ENCODE measurements at places on chromosomes 5 and 9.
A peak's percentile ranks its signal among the peaks of the same experiment; 100 is the strongest.

- no peak for DNase-seq
Measured at GRCh38 chr5:53350991-53351770, 129.2 kb upstream of the FST start.

GRCh38 chr9:134971696-134972095, 54.0 kb upstream of the FCN1 start:
- DNase-seq = no peak

- peak; percentile 17 for DNase-seq
Measured at GRCh38 chr9:21141427-21141882, at the start of gene IFNW1. IFNW1 (minus strand) TSS chr9:21141832; CDS start chr9:21141570, 262 bp downstream.

DNA sequence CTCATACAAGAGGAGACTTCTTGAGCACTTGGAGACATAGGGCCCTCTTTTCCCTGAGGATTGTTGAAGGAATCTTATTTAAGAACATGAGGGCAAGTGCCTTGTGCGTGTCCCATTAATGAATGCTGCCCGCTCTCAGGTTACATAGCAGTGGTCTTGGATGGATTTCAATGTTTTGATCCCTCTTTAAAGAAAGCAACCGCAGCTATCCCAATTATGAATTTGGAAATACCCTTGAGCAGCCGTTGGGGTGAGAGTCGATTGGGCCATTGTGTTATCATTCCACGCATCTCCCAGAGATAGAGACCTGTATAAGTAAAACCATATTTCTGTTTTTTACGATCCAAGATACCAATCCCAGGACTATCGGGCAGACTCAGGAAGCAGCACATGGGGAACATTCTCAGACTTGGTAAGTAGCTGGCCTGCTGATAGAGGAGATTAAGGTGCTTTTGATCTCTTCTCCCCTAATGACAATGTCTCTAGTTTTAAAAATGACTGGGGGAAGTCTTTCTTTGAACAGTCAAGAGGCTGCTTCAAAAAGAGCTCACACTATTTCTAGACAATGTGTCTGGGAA, 145.3 kb downstream of the MACROH2A1 start:
- no peak for DNase-seq

DNA sequence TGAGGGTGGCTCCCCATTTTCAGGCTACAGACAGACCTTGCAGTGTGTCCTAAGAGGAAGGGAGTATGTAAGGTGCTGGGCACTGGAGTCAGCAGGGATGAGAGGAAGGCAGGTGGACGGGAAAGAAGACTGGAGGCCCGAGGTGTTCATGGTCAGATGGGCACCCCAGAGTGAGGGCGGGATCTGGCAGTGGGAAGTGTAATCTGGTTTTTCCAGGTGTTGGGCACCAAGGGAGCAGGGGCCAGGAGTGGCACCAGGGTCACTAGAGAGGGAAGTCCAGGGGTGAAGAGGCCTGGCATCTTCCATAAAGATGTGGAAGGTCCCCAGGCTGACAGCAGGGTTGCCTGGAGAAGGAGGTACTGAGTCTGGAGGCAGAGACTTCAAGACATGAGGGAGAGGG, 29.7 kb downstream of the PITX1 start:
- DNase-seq = peak; percentile 7

- no peak for DNase-seq
Measured at GRCh38 chr9:112093147-112093869, 81.8 kb downstream of the SUSD1 start.

DNA sequence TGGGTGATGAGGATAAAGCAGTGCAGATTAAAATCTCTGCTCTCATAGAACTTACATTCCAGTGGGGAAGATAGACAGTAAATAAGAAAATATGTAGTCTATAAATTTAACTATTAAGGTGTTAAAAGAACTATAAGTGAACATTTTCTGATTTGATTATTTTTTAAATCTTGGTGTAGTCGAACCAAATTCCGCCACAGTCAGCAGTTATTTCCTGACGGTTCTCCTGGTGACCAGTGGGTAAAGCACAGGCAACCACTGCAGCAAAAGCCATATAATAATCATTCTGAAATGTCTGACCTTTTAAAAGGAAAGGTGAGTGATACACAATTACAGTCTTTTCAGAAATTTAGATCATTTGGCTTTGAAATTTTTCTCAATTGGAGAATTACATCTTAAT, 27.2 kb downstream of the DCP2 start:
- DNase-seq = no peak

DNA sequence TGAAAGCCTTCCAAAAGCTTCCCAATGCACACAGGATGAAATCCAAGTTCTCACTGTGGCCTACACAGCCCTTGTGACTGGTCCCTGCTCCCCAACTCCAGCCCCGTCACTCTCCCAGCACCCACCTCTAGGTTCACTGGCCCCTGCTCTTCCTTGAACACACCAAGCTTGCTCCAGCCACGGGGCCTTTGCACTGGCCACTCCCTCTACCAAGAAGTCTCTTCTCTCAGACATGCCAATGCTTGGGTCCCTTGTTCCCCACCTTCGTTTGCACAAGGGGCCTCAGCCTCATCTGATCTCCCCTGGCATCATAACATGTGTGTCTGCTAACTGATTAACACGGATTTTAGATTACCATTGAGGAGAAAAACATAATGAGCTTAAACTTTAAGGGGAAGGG, 56.0 kb downstream of the ROR2 start:
- DNase-seq = no peak

GRCh38 chr5:34977934-34978613, 48.7 kb downstream of the DNAJC21 start:
- DNase-seq = no peak

DNA sequence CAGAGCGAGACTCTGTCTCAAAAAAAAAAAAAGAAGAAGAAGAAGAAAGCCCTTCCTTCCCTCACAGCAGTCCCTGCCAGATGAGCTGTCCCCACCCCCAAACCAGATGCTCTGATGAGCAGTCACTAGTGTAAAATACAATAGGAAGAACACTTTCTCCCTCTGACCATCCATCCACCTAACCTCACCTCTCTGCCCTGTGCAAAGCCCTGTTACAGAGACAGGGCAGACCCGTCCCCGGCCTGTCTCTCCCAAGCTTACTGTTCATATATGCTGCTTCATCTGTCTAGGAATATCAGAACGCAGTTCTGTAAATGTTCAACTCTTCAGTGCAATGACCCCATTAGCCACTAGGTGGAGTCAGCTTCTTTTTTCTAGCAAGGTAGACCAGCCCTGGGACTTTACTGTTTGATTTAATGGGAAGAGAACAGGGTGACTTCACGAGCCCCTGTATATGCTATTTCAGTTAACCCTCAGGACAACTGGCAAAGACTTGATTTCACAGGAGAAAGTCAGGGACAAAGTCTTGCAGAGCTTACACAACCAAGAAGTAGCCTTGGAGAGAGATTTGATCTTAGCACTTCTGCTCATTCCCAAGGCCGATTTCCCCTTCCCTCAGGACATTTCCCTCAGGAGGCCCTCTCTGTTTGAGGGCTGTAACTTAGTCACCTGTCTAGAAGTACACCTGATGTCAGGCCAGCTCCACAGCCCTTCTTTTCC, 14.9 kb upstream of the FGFR4 start:
- peak; percentile 75 for DNase-seq

DNA sequence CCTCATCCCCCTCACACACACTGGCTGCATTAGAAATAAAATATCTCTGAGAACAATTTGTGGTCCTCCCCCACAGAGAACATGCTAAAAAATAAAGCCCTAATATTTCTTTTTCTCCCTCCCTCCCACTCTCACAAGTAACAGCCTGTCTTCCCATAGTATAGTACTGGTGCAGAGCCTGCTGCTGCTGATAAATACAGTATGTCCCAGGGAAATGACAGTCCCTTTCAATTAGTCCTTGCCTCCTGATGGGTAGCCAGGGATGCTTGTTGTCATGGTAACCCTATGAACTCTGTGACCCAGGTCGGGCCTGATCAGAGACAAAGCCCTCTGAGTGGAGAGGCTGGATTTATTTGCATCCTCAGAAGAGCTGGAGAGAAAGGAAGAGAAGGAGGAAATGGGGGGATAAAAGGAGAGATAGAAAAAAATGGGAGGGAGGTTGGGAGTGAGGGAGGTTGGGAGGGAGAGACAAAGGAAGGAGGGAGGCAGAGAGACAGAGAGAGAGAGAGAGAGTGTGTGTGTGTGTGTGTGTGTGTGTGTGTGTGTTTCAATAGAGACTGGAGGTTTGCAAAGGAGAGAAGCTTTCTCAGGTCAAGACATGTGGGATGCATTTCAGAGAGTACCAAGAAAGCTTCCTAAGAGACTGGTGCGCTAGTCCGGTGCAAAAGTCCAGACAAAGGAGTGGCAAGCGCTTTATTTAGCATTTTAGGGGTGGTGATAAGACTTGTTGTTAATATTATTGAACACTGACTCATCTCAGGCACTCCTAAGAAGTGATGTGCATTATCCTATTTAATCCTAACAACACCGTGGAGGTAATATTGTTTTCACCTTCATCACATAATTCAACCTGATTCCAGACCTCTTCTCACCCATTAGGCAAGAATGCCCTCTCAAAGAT, 260.8 kb downstream of the FAM114A2 start:
- no peak for DNase-seq

- DNase-seq = no peak
Measured at GRCh38 chr5:146400201-146400600, 46.9 kb upstream of the TCERG1 start.

DNA sequence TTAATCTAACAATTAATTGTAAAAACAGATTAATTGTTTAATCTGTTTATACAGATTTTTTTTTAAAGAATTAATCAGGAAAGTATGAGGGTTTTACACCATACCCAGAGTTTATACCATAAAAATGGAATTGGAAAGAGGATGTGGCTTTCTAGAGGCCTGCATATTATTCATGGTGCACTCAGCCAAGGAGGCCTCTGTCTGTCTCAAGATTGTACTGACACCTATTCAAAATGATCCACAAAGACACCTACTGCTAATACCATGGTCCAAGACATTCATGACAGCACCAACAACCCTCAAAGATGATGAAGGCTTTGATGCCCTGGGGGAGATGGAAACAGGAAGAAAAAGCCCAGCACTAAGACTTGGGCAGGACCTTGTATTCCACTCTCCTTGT, 58.1 kb upstream of the MAST4 start:
- no peak for DNase-seq

DNA sequence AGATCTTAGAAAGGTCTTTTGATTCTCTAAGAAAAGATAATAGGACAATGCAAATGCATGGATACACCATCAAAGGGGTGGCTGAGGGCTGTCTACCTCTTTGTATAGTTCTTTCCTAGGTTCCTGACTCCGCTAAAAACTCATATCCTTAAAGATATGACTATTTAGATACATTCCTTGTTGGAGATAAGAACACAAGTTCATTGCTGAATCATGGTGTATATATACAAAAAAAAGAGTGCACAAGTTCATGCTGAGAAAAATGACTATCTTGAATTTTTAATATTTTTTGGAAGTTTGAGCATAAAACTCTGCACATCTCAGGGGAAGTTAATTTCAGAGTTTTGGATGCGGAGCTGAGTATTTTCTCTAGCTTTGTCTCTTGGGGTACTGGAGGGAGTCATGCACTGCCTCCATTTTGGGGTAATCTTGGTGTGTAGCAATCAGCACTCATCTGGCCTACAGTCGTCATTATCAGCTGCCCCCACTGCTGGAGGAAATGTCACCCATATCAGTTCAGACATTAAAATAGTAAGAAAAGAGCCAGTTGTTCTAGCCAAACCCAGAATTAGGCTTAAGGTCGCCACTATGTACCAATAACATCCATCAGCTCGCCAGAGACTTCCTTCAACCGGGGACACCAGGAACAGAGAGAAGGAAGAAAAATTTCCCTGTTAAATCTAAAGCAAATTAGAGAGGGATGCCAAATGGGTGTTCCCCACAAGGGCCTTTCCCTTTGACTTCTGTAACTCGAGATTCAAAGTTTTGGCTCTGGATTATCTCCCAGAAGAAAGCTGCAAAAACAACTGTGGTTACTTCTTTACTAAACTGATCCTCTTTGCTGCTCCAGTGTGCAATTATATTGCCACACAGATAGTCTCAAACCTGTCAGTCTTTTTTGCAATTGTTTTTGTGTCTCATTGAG, 49.0 kb downstream of the PTTG1 start:
- DNase-seq = no peak

DNA sequence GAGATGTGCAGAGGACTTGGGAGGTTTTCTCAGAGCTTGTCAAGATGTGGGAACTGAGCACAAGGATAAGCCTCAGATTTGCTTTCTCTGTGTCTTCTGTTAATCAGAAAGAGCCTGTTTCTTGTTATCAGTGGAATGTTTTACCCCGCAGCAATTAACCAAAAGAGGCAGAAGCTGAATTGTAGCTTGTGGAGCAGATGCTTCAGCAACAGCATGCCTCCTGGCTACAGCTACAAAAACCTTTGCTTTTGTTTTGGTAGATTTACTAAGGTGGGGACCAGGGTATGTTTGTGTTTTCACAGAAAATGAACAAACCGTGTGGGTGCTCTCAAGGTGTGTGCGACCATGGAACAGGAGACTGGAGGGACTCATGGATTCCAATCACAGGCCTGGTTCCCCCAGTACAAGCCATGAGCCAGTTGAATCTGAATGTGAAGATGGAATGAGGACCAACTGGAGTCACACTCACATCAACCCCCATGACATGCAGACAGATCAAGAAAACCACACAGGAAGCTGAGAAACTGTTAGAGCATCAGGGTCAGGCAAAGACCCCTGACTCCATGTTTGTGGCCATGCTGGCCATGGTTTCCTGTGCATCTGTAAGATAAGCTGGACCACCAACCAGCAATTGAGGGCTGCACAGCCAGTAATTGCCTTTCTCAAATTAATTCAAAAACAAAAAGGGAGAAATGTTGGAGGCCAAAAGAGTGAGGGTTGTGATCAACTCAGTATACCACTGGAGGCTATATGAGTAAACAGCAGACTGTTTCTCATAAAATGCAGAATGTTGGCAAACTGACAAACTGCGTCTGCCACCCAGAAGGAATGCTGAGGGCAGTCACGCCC, 6.9 kb downstream of the UGT3A2 start:
- no peak for DNase-seq

GRCh38 chr5:153543288-153543687, 52.8 kb downstream of the GRIA1 start:
- no peak for DNase-seq

DNA sequence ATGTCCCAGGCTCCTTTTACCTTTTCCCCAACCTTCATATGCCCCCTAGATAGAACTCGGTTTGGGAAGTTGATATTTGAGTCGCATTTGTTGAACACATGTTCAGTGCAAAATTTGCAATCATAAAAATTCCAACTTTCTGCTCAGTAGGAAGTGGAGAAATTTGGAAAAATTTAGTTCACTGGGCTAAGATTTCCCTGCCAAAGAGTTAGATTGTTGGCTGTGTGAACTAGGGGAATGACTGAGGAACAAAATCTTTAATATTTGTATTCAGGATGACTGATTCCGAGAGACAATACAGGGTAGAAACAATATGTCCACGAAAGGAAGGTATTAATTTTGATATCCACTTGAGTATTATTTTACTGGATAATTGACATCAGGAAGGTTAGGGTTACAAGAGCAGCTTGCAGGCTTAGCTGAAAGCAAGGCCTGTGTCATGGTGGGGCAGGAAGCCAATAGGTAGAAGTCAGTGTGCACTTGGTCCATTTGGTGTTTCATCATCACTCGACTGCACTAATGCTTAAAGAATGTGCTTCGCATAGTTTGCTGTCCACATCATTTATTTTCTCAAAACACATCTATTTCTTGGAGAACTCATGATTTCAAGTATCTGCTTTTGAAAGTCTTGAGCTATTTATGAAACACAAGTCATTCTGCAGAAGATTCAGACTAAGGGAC, 59.4 kb upstream of the GNA14 start:
- DNase-seq = peak; percentile 92

Data from AG20443 (cell line).